DMS 273 treated with DMSO at 0.1 percent for 48 hours (cell line): ENCODE measurements at places on chromosomes 6 and 20.

DNA sequence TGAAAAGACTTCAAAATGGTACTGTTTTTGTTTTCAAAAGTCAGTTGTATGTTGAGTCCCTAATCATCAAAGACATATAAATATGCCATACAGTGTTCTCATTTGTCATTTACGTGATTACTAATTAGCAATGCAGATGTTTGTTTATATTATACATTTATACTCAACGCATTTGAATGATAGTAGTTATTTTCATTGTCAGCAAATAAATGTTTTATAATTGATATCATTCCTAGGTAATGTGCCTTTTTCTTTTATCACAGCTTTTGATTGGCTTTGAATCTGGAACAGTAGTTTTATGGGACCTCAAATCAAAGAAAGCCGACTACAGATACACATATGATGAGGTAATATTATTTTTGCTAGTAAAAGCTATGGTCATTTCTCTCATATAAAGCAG is 62.6 kb downstream of the STXBP5 start:
- DNase-seq = no peak

- no peak for DNase-seq
Observed at GRCh38 chr6:113713665-113714064, 143.5 kb upstream of the MARCKS start.

DNA sequence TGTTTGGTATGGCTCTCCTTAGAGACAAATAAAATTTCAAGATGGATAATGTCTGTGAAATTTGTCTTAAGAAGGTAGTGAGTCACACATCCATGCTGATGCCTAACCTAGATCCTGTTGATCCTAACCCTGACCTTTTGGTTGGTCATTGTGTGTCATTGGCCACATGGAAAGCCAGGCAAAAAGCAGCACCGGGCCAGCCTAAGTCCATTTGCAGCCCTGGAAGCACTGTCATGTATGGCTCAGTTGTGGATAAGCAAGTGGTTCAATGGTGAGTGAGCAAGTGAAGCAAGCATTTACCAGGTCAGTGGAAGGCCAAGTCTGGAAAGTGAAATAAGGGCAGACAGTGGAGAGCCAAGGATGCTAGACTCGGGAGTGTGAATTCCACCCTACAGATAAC is 12.1 kb upstream of the XRN2 start:
- no peak for DNase-seq

DNA sequence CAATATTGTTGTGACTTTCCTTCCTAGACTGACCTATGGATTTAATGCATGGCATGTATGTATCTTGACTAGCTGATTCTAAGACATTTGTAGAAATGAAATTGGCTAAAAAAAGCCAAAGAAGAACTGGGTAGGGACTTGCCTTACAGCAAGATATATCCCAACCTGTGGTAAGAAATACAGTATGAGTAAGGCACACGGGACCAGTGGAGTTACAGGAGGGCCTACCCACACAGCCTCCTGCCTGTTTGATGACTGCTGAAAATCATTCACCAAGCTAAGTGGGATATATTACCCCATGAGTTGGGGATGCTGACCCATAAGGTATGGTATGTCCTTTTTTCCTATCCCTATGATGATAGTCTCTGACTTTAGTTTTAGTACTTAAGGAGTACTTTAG is 112.2 kb downstream of the INSM1 start:
- DNase-seq = no peak

DNA sequence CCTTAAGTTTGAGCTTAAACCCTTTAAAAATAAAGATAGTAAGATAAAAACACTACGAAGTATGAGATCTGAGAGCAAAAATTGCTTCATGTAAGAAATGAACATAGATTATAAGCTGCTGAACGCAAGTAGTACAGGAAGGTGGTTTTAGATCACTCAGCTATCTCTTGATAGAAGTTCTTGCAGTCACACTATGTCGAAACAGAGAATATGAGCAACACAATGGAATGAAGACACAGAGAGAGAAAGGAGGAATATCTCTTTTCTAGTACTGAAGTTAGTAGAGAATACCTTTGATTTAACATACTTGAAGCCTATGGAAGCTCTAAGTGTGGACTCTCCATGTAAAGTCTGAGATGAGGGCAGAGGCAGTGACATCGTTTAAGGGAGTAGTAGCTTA is 162.7 kb downstream of the CDK19 start:
- no peak for DNase-seq

DNA sequence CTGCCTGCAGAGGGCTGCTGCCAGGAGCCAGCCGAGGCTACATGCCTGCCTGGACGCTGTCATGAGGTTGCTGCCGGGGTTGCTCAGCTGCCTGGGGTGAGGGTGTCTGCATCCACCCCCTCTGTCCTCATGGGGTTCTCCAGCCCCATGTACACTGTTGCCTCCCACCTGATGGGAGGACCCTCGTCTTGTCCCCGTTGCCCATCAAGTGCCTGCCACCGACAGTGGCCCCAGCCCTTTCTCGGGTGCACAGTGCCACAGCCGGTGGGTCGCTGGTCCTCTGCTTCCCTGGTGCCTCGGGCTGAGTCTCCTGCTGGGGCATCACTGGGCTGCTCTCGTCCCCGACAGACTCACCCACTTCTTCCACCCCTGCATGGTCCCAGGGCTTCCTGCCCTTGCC is 313.7 kb downstream of the CDH4 start:
- no peak for DNase-seq

GRCh38 chr6:144659202-144660182 is 374.4 kb downstream of the UTRN start:
- DNase-seq = no peak

DNA sequence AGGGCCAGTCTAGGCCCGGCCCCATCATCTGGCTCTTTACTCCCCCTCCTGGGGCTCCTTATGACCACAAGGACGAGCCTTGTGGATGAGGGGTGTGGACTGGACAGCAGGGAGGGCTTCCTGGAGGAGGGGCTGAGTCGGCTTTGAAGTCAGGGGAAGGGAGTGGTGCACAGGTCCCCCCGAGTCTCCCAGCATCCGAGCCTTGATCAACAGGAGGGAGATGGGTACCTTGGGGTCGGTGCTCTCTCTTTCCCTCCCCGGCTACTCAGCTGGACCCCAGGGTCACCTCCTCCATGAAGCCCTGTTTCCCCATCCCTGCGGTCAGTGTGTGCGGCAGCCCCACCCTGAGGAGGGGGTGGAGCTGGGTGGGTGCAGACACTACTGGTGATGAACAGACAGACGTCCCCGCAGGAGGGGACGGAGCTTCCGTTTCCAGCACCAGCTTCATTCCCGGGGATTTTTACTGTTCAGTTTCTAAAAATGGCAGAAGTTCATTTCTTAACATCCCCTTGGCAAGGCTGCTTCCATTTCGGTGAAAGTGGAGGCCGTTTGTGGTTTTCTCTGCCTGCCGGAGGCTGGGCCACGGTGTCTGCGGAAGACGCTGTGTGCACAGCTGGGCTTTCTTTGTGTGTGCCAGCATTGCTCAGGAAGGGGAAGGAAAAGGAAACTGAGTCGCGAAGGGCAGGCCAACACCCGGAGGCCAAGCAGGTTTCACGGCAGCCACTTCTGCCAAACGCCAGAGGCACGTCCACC is 19.6 kb downstream of the NTSR1 start:
- DNase-seq = no peak
